ENCODE measurements at places on chromosomes 12 and 14. TPM values are rescaled to one million over a fixed set of nuclear protein-coding genes. Genes with fewer than 3 reads are reported as not detected.

Gene GUCY2C
- not detected for total RNA-seq

Gene GPR137C
- total RNA-seq, result 0.48 TPM

Gene GPRC5D
- total RNA-seq, result not detected

Gene NOVA1
- total RNA-seq, result 1.3 TPM

Gene EMP1
- total RNA-seq, result 448 TPM

Gene OR4M1
- not detected for total RNA-seq

Gene MAP3K9
- 0.57 TPM for total RNA-seq

Gene TROAP
- total RNA-seq, result 7.8 TPM

Gene CDKN3
- total RNA-seq, result 40.1 TPM

Gene KCNC2
- not detected for total RNA-seq

Gene SERPINA1
- total RNA-seq, result not detected

Gene SLC25A47
- 0.33 TPM for total RNA-seq

Gene NEDD8
- 131 TPM for total RNA-seq

Gene TBC1D30
- 14.0 TPM for total RNA-seq

Gene SSPN
- 1.1 TPM for total RNA-seq

Gene LRRC43
- 3.3 TPM for total RNA-seq

Gene STON2
- total RNA-seq, result 3.6 TPM

Gene RDH5
- 2.1 TPM for total RNA-seq

Gene SPTB
- total RNA-seq, result not detected

Gene KLRG1
- total RNA-seq, result 1.3 TPM

Gene CEBPE
- not detected for total RNA-seq

Gene P3H3
- 58.1 TPM for total RNA-seq

All from vein endothelial cell (primary cell).